ENCODE measurements at places on chromosomes 11 and 22.

- no peak for DNase-seq
These were observed 8.3 kb upstream of the SSTR3 start for GRCh38 chr22:37220543-37220981.

DNA sequence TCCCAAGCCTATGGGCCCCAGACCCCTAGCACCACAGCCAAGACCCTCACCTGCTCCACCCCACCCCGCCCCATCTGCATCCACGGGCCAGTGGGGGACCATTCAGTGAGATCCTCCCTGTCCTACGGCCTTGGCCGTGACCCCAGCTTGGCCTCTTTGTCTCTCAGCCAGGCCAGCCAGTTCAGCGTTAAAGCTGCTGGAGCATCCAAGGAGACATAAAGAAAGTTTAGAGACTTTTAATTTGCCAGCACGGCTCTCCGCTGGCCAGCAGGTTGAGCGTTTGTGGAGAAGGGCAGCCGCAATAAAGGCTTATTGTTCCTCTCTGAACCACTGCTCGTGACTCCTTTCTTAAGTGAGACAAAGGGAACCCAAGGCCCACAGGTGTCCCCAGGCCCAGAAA lies 49.3 kb upstream of the LMO1 start:
- no peak for DNase-seq

- DNase-seq: no peak
These were observed 161.2 kb upstream of the NAV2 start for GRCh38 chr11:19551457-19551856.

DNA sequence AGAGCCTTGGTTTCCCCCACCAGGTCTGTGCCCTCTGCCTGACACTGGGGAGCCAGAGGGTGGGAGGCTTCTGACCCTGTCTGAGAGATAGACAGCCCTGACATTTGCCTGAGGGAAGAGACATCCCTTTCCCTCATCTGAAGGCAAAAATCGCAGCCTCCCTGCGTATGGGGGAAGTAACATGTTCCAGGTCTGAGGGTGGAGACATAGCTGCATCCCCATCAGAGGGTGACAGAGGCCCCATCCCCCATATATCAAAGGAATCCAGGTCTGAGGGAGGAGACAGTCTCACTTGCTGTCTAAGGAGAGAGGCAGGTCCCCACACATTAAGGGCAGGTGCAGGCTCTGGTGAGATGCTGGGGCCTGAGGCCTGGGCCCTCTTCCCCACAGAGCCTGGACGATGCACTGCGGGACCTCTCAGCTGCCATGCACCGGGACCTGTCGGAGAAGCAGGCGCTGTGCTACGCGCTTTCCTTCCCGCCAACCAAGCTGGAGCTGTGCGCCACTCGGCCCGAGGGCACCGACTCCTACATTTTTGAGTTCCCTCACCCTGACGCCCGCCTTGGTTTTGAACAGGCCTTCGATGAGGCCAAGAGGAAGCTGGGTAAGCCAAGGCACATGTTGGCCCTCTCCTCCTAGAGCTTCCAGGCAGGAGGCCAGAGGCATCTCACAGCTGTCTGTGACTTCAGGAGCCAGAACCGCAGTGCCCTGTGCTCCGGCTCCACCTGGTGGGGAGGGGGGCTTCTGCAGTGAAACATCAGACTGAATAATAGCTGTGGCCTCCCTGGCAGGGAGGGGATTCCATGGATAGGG lies 16.1 kb upstream of the RELT start:
- no peak for DNase-seq

- DNase-seq: no peak
These were observed at the start of gene APLNR for GRCh38 chr11:57237204-57237681. Gene APLNR (minus strand): TSS chr11:57237250. CDS start chr11:57237004, 246 bp downstream.

DNA sequence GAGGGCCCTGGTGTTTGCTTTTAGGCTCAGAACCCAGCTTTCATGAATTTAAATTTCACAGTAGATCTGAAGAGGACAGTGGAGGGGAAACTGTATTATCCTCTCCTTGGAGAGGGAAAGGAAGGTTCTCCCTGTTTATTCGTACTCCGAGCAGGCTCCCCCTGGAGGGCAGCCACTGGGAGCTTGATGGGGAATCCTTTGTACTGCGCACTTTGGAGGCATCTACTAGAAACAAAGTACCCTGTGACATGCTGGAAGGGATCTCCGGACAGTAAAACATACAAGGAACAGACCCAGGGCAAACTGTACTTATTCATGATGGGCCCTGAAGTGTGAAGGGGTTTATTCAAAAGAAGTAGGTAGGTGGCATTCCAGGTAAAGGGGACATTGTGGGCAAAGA lies 27.2 kb downstream of the NAV2 start:
- no peak for DNase-seq

DNA sequence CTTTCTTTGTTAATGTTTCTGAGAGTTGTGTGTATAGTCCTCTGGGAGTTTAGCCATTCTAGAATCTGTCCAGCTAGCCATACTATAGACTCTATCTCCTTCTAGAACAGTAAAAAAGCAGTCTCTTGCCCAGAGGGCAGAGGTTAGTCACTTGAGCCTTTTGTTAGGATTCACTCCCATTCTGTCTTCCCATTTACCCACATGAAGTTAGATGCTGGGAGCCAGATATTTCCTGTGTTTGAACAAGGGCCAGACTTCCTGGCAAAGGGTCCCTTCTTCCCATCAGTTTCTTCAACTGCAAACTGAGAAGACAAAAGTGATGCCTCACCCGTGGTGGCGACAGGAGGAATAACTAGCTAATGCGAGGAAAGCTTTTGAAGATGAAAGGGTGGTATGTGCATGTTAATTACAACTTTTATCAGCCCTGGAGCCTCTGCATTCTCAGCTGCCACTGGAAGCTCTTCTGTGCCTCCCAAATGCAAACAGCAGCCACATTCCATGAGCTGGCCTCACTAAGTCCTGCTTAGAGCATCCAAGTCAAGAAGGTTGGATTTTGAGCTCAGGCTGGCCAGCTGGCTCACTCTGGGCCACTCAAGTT lies 12.8 kb downstream of the CD44 start:
- DNase-seq: no peak

DNA sequence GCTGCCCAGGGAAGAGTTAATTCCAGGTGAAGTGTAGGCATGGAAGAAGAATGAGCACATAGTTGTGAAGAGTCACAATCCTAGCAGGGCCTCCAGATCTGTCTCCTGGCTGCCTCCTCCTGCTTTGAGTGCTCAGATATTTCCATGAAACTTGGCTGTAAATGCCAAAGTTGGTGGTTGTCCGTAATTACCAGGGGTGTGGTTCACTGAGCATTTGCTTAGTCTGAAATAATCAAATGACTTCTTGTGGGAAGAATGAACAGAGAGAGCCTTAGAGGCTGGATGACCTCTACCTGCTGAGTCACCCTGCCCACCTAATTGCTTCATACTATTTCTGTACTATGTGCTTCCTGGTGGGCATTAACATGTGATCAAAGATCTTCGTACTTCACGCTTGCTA lies 50.9 kb downstream of the APIP start:
- no peak for DNase-seq

- no peak for DNase-seq
These were observed 36.8 kb upstream of the ADORA2A start for GRCh38 chr22:24390576-24390975.

DNA sequence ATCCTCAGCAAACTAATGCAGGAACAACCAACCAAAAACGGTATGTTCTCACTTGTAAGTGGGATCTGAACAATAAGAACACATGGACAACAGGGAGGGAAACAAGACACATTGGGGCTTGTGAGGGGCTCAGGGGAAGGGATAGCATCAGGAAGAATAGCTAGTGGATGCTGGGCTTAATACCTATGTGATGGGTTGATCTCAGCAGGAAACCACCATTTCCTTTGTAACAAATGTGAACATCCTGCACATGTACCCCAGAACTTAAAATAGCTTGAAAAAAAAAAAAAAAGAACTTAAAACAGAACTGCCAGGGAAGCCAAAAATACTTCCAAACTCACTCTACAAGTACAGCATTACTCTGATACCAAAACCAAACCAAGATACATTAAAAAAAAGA lies 33.8 kb downstream of the CASP4 start:
- no peak for DNase-seq

- DNase-seq: no peak
These were observed 131.6 kb upstream of the HSD17B12 start for GRCh38 chr11:43548916-43549315.

DNA sequence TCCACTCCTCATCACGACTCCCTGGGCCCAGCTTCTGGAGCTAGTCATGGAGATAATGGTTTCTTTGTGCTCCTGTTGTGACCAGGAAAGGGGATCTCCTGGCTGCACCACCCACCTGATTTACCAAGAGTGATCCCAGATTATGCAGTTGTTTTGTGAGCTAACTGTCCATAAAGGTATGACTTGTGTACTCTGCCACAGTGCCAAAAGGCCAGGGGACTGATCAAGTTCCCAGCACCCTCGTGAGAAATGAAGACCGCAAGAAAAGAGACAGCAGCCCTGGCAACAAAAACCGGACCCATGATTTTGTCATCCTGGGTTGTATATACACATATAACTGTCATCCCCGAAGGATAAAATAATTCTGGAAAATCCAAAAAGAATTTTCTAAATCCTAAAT lies 26.6 kb downstream of the TUB start:
- no peak for DNase-seq

DNA sequence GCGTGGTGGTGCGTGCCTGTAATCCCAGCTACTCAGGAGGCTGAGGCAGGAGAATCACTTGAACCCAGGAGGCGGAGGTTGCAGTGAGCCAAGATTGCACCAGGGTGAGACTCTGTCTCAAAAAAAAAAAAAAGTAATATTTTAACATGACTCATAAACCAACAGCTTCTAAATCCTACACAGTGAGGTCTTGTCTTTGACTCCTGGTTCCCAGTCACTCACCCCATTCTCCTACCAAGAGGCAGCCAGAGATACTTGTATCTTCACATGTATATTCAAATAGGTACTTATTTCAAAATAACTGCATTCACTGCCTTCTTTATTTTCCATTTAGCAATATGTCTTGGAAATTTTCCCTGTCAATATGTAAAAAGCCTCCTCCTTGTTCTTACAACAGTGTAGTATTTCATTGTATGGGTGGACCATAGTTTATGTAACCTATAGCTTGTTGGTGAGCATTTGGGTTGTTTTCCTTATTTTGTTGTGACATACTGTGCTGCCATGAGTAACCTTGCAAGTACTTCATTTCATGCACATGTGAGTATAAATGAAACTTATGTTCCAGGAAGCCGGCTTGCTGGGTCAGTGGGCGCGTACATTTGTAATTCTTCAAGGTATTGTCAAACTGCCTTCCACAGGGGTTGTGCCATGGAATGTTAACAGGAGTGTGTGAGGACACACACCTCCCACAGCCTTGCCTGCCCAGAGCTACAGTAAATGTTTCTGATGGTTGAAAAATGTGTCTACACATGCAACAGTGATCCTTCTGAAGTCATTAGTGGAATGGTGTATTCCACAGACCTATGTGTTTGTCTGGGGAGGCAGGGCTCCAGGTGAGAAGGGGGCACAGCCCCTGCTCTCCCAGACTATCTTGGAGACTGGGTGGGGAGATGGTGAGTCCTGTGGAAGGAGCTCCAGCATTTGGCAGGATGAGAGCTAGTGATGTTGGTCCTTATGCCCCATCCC lies 47.9 kb downstream of the OSBP2 start:
- peak; percentile 41 for DNase-seq

GRCh38 chr11:35494957-35495490 lies 30.4 kb downstream of the PAMR1 start:
- DNase-seq: no peak

DNA sequence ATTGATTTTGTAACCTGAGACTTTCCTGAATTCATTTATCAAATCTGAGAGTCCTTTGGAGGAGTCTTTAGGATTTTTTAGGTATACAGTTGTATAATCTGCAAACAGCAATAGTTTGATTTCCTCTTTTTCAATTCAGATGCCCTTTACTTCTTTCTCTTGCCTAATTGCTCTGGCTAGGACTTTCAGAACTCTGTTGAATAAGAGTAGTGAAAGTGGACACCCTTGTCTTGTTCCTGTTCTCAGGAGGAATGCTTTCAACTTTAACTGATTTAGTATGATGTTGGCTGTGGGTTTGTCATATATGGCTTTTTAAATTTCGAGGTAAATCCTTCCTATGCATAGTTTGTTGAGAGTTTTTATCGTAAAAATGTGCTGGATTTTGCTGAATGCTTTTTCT lies 227.4 kb downstream of the CSNK2A3 start:
- no peak for DNase-seq

DNA sequence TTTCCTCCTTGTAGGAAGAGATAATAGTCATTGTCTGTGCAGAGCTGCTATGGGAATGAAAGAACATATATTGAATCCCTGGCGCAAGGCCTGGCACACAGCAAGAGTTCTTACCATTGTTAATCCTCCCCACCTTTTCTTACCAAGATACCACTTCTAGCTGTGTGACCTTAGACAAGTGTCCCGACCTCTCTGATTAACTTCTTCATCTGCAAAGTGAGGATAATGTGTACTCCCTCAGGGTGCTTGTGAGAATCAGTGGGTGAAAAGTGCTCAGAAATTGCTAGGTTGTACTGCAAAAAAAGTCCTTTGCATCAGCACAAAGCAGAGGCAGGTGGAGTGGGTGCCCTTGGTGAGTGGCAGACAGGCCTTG lies 3.7 kb upstream of the CST6 start:
- no peak for DNase-seq

DNA sequence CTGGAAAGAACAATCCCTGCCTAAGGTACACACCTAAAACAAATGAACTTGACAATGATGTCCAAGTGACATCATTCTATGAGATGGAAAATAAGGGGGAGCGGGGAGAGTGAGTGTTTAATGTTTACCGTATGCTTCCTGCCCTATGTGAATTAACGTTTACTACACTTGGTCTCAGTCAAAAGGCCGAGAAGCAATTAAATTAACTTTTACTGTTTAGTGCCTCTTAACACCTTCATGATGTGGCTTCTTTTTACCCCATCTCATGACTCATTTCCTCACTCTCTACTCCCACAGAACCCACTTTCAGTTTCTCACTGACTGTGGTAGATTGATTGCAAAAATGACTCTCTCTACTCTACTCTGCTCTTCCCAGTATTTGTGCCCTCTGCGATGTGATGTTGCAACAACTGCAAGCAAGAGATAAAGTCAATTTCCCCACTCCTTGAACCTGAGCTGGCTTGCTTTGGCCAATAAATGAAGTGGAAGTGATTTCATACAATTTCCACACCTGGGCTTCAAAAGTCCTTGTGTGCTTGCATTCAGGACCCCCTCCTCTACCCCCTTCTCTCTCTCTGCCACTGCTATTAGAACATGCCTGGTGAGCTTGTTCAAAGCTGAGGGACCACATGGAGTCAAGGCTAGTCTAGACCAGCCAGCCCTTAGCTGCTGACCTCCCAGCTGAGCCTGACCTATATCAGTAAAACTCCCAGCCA lies 11.6 kb upstream of the ALKBH3 start:
- DNase-seq: peak; percentile 37

- no peak for DNase-seq
These were observed 725.3 kb upstream of the CCDC179 start for GRCh38 chr11:23585416-23586104.

- no peak for DNase-seq
These were observed 28.6 kb upstream of the RASL10A start for GRCh38 chr22:29344137-29344536.

Measured in stimulated activated CD8-positive, alpha-beta memory T cell treated with anti-CD3 and anti-CD28 coated beads, Interleukin-7, amount 100 ng/mL, for 48 hours (primary cell).